ENCODE measurements at places on chromosomes 2 and 18.

- no peak for DNase-seq
Measured at GRCh38 chr2:233815861-233816260, 37.7 kb downstream of the MROH2A start.

DNA sequence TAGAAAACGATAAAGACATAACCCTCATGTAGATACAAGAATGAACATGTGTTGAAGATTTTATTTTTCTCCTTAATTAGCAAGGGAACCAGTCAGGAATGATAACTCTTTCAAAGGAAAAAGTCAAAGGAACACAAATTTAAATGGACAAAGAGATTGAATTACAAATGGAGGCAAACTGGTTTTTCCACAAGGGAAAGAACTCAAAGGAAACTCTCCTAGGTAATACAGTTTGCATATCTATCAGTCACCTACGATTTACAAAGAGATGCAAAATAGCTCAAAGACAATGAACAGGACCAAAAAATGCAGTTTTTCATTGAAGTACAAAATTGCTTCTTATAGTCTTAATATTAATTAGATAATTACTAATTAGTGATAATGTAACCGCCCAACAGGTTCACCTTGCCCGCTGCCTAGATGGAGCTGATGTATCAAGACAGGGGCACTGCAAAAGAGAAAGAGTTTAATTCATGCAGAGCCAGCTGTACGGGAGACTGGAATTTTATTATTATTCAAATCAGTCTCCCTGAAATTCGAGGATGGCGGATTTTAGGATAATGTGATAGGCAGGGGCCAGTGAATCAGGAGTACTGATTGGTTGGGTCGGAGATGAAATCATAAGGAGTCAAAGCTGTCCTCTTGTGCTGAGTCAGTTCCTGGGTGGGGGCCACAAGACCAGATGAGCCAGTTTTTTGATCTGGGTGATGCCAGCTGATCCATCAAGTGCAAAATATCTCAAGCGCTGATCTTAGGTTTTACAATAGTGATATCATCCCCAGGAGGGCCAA, 151.0 kb downstream of the TMEM17 start:
- DNase-seq: no peak

DNA sequence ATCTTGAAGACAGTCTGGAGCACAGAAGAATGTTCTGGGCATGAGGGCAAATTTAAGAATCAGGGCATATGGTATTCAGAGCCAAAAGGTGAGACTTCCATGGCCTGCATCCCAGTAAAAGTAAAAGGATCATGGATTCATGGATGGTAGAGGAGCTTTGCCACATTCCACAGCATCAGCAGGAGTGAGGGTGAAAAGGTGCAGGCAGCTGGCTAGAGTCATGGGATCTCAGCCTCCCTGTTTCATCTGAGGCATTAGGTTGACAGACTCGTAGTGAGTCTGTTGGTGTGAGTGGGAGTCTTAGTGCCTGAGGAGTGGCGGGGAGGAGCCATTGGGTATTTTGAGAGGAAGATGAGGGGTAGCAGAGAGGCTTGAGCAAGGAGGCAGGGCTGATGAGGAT, 301.6 kb downstream of the CYP26B1 start:
- no peak for DNase-seq

DNA sequence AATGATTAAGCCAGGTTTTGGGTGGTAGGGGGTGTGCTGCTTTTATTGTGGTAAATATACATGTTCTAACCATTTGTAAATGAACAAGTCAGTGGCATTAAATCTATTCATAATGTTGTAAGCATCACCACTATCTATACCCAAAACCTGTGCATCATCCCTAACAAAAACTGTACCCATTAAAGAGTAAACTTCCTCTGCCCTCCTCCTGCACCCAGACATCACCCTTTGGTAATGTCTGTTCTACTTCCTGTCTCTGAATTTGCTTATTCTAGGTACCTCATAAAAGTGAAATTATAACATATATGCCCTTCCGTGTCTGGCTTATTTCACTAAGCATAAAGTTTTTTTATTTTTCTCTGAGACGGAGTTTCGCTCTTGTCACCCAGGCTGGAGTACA, 14.1 kb downstream of the RIF1 start:
- no peak for DNase-seq

DNA sequence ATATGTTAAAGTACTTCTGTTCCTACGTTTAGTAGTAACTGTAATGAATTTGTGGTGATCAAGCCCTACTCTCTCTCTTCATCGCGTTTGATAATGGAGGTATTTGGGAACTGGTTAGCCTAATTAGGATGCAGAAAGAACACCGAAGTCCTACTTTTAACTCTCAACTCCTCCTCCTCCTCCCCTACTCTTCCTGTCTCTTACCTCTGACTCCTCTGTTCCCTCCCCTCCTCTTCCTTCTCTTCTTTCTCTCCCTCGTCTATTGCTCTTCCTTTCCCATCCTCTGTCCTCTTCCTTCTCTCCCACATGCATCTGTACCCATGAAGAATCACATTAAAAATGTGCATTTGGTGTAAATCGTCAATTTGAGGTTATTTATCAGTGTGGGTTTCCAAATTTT, 57.8 kb downstream of the RMDN2 start:
- DNase-seq: no peak

DNA sequence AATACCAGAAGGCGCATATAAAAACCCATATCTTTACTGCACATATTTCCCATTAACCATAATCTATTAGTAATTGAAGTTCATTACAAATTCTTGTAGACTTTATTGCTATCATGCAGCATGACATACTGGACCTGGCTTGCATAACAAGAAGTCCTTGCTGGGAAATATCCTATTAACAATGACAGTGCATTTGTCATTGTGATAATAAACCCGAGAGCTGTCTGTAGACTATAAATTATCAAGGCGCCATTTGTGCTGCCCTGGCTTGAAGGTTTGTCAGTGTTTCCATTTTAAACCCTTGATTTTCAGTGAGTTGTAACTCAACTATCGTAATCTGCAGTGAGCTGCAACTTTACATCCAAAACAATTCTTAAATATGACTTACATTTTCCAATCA, 59.0 kb downstream of the HNMT start:
- no peak for DNase-seq

- DNase-seq: peak; percentile 39
Measured at GRCh38 chr2:94762600-94762999, 108.6 kb upstream of the TEKT4 start.

DNA sequence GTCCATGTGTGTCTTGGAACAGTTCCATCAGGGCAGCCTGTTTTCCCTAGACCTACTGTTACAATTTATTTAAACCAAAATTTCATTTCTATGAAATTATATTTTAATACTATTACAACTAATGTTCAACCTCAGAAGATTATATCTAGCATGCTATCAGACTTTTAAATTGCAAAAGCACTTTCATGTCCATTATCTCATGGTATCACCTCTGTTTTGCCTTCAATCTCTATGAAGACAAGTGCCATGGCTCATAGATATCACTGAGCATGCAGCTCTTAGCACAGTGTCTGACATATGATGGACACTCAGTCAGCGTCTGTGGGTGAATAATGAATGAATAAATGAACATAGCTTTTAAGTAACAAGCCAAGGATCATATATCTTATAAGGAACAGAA, 288.8 kb downstream of the RAD51AP2 start:
- no peak for DNase-seq

GRCh38 chr2:60339286-60339685, 214.2 kb downstream of the BCL11A start:
- no peak for DNase-seq

DNA sequence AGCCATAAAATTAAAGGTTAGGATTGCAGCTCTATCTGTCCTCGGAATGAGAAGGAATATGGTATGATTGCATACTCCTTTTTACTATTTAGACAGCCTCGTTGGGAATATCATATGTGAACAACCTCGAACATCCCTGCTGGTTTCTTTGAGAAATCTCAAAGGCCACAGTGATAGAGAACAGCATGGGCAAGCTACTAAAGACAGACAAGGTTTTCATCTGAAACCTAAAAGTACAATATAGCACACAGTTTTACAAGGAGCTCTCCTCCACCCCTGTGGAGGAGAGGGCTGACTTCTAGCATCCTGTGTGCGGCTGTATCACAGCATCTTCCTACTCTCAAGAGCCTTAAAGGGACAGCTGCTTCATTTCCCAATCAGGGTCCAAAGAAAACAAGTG, 104.3 kb downstream of the VWC2L start:
- DNase-seq: no peak
